ENCODE measurements at places on chromosomes 7 and 10.
A peak's percentile ranks its signal among the peaks of the same experiment; 100 is the strongest.

DNA sequence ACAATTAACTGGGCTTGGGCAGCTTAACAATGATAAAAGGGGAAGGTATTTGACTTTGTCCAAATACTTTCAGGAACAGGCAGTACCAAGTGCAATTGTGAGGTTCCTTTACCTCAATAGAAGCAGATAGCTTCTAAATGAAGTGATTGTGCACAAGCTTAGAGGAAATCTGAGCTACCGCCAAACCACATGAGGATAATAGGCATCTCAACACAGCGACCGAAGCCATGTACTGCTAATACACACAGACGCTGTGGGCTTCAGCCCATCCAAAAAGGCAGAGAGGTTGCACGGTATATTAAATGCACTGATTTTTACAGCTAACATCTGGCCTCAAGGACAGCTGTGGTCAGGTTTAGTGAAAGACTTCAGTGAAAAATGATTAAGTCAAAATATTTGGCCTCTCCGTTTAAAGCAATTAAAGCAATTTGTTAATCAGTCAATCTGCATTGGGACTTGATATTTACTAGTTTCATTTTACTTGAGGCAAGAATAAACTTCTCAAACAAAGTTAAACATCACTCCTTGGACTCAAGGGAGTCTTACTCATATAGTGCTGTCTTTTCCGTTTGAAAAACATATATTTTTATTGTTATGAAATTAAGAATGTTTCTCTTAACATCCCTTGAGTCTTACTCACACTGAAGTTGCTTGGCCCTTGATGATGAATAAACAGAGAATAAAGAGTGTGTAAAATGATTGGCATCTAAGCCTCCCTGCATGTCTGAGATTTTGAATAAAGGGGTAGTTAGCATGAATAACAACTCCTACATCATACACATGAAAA lies 306.3 kb downstream of the C7orf25 start:
- no peak for DNase-seq

- no peak for DNase-seq
These were observed 68.1 kb downstream of the PRTFDC1 start for GRCh38 chr10:24884316-24884715.

GRCh38 chr10:76206797-76207352 lies 775.5 kb downstream of the LRMDA start:
- DNase-seq, result no peak

DNA sequence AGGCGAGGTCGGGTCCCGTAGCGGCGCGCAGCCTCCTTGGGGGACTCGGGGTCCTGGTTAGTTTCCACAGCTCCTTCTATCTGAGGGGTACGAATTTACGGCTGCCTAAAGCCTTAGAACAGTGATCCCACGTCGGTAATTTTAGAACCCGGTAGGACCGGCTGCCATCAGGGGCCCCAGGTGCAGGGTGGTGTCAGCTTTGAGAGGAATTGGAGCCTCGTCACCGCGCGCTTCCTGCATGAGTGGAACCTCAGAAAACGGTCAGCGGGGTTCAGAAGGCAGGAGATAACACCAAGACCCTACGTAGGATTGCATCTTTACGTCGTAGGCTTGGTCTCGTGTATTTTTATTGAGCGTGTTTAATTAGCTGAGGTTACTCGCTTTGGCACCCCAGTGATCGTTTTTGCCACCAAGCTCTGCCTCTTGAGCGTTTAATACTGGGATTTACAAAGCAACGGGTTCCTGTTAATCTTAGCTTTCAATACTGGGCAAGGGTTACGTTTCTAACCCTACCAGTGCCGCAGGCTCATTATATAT lies 443 bp downstream of the RNF32 start:
- peak; percentile 40 for DNase-seq

GRCh38 chr7:98409843-98410242 lies 9.0 kb upstream of the BAIAP2L1 start:
- DNase-seq, result no peak

DNA sequence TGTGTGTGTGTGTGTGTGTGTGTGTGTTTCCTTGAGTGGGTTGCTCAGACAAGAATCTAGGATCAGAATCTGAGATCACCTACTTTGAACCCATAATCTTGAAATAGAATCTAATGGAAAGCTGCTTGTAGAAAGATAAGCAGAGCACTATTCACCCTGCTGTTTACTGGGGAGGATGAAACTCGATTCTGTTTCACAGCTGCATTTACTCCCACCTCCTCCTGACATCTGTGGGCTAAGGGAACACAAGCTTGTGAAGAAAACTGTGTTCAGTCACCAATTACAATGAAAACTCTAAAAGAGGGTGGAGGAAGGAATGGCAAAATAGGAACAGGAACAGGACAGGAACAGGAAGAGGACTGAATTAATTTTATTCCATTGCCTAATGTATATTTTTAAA lies 269.5 kb downstream of the TSPAN12 start:
- DNase-seq, result no peak

DNA sequence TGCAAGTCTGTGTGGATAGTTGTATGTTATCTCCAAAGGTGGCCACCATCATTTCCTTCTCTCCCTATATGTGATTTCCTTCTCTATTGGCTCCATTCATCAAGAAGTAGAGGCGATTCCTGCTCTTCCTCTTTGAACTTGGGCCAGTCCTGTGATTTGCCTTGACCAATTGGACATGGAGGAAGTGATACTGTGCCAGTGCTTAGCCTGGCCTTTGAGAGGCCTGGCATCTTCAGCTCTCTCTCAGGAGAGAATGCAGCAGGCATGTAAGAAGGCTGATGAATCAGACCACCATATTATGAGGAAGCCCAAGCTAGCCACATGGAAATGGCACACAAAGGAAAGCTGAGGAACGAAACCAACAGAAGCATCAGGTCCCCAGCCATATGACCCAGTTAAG lies 195.0 kb upstream of the SVIL start:
- DNase-seq, result no peak

DNA sequence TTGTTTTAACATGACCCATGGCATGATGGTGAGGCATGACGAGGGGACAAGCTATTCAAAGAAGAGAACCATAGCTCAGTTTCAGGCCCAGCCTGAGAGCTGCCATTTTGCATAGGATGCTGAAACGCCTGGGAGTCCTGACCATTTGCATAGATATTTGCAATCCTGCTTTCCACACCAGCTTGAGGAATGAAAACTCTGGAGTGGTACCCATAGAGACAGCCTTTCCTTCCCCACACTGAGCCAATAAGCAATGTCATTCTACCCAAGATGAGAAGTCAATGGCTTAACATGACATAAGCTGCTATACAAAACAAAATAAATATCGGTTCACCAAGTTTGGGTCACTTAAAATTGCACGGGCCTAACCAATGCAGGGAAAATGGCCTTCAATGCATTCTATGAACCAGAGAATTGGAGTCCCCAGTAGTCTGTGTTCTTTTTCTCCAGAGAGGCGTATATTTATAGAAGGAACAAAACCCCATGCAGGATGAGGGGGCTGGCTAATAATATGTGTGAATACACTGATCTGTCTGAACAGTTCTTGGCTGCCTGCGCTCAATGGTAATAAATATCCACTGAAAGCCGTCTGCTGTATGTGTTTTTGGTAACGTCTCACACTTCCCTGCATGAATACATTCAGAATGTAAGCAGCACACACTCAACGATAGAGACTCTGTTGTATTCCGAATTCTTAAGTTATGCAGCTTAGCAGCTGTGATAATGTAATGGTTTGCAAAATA lies 329.3 kb downstream of the FRMD4A start:
- no peak for DNase-seq

DNA sequence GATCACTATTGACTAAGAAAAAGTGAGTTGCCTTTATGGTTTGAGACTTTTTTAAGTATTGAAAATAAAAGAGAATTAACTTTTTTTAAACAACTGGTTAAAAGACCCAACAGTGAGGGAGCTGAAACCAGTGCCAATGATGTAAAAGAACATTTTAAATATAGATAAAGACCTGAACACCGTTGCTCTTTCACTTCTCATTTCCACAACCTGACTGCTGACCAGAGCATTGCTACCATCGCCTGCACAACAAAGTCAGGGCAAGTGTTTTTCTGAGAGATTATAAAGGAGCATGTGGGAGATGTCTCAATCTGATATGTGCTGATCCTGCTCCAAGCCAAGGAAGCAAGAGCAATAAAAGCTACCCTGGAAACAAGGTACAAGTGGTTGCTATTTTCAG lies 34.7 kb downstream of the IMMP2L start:
- no peak for DNase-seq

All from activated CD4-positive, alpha-beta T cell treated with anti-CD3 and anti-CD28 coated beads for 4 hours (primary cell).